ENCODE measurements at places on chromosomes 11 and 22.
A peak's percentile ranks its signal among the peaks of the same experiment; 100 is the strongest.

DNA sequence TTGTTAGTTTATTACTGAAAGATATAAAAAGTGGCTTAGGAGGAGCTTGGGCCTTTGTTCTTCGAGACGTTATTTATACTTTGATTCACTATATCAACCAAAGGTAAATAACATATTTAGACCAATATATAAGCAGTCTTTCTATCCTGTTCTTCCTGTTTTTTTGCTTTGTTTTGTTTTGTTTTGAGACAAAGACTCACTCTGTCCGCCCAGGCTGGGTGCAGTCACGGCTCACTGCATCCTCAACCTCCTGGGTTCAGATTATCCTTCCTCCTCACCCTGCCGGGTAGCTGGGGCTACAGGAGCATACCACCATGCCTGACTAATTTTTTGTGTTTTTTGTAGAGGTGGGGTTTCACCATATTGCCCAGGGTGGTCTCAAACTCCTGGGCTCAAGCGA, 66.8 kb downstream of the ATM start:
- no peak for DNase-seq

DNA sequence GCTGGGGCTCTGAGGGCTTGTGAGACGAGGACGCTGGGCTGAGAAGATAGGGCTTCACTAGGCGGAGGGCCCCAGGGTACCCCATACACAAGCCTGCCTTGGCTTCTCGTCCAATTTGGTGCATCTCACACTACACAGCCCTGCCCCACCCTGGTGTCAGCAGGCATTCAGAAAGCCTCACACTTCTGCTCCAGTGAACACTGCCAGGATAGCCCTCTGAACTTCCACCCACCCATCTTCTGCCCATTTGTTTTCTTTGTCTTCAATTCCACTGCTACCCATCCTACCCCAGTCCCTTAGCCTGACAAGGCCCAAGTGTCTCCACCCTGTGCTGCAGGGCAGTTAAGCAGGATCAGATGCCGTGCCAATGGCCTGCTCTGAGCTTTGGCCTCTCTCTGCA, 1.9 kb upstream of the BUD13 start:
- DNase-seq: no peak

GRCh38 chr22:49111085-49111484, 716.6 kb downstream of the BRD1 start:
- no peak for DNase-seq

GRCh38 chr22:22799561-22799960, 88.1 kb upstream of the IGLL5 start:
- no peak for DNase-seq

GRCh38 chr11:8597182-8597581, 3.2 kb upstream of the STK33 start:
- DNase-seq: no peak

GRCh38 chr11:32139896-32140520, 49.1 kb downstream of the RCN1 start:
- DNase-seq: no peak

DNA sequence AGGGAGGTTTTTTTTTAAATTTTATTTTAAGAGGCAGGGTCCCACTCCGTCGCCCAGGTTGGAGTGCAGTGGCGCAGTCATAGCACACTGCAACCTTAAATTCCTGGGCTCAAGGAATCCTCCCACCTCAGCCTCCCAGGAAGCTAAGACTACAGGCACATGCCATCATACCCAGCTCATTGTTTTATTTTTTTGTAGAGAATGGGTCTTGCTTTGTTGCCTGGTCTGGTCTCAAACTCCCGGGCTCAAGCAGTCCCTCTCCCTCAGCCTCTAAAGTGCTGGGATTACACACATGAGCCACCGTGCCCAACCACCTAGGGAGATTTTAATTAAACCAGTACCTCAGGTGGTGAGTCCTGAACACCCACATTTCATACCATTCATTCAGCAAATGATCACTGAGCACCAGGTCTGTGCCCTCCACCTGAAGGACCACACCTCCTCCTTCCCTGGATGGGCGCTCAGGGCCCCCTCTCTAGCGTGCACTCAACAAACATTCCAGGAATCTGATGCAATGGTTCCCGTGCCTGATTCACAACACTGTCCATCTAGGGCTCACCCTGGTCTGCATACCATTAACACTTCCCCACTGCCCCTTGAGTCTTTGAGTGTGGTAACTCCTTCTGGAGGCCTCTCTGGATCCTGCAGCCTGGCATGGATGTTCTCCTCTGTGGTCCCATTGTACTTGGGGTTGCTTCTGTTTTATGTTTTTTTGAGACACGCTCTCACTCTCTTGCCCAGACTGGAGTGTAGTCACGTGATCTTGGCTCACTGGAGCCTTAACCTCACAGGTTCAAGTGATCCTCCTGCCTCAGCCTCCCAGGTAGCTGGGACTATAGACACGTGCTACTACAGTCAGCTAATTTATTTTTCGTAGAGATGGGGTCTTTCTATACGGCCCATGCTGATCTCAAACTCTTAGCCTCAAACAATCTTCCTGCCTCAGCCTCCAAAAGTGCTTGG, 9.6 kb upstream of the MYH9 start:
- no peak for DNase-seq

GRCh38 chr22:48880749-48881148, 946.9 kb downstream of the BRD1 start:
- no peak for DNase-seq

- peak; percentile 88 for DNase-seq
Observed at GRCh38 chr11:61961570-61962212, 5.7 kb downstream of the FTH1 start.

- no peak for DNase-seq
Observed at GRCh38 chr11:45259592-45259991, 26.5 kb downstream of the SYT13 start.

GRCh38 chr11:106031936-106032335, 9.9 kb upstream of the MSANTD4 start:
- no peak for DNase-seq

GRCh38 chr11:93159721-93160120, 38.1 kb downstream of the SLC36A4 start:
- DNase-seq: no peak

DNA sequence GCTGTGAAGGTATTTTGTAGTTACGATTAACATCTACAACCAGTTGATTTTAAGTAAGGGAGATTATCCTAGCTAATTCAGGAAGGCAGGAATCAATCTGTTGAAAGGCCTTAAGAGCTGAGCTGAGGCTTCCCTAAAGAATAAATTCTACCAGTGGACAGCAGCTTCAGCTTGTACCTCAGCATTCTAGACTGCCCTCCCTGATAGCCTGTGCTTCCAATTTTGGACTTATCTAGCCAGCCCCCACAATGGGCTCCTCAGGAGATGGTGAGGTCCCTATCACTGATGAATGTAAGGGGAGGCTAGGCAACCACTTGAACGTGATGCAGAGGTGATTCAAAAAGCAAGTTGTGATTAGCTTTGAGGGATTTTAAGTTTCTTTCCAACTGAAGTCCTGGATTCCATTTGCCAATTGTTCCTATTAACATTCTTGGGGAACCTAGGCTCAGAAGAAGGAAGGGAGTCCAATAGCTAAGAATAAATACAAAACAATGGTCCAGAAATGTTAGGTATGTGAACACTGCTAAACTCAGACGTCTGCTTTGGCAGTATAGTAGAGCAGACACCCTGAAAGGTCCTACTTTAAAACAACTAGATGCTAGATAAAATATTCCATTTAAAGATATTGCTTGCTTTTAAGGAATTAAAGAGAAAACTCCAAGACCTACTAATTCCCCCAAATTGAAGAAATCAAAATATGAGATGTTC, 404.3 kb upstream of the TENM4 start:
- no peak for DNase-seq

- DNase-seq: no peak
Observed at GRCh38 chr11:27524155-27524554, 17.6 kb upstream of the LIN7C start.

DNA sequence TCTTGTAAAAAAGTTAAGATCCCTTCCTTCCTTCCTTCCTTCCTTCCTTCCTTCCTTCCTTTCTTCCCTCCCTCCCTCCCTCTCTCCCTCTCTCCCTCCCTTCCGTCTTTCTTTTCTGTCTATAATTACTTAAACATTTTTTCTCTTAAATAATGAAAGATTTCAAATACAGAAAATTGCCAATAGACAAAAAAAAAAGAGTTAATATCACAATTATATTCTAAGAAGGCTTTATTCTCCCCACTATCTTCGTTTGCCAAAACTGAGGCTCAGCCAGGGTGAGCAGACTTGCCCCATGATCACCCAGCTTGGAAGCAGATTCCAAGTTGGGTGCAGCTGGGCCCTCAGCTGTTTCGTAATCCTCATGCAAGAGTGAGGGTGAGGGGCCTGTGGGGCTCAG, 327 bp upstream of the CACNA1I start:
- DNase-seq: no peak

DNA sequence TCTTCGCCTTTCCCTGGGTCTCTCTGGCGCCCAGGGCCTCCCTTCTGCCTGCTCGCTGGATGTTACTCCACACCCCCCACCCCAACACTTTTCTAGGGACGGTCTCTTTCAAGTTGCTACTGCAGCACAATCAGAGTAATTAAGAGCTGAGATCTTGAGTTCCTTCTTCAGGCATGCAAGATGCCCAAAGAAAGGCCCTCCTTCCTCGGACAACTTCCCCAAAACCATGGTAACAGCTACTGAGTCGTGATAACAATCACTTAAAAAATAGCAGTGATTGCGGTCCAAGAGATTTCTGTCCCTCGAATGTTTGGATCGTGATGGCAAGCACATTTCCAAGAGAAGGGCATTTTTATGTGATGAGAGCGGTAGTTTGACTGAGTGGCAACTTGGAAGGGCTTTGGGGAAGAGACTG, 638 bp upstream of the TENM4 start:
- no peak for DNase-seq

GRCh38 chr11:85826116-85826855, 15.3 kb upstream of the SYTL2 start:
- no peak for DNase-seq

DNA sequence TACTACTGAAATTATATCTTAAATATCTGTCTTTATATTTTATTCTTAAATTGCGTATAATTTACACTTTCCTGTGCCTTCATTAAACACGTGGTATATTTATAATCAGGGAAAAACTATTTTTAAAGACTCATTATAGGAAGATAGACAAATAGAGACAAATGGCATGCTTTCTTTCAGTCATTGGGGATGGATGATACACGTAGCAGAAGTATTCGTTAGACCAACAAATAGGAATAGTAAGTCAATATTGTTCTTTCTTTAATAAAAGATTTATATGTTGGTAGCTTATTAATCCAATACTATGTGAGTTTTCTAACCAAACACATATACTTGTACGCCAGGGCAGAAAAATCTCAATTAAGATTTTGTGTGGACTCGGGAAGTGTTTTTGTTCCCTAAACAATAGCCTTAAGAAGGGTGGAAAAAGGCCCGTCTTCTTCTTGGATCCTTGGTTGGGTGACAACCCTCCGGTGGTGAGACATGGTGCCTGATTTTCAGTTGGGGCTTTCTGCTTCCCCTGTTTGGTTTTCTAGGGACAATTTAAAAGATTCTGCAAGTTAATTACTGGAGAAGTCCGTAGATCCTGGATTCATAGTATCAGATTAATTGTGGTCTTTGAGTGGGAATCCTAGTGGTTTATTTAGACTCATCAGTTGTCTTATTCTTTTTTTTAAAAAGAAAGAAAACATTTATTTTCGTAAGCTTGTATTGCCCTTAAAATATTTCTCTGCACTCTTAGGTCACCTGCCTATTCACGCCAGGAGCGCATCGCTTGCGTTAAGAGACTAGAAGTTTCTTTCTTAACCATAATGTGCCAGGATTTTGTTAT, 83.5 kb upstream of the WNT7B start:
- DNase-seq: no peak

DNA sequence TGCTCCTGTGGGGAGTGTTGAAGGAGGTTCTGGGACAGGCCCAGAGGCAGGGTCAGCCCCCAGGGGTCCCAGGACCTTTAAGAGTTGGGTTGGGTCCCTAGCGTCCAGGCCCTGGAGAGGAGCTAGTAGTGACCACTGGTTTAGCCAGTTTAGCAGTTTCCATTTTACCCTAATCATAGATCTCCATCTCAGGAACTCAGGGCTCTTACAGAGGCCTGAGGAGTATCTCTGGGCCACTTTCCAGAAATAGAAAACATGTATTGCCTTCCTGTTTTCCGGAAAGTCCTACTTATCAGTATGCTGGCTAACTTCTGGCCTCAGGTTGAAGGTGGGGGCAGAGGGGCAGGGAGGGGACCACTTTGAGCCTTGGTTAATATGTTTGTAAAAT, 13.5 kb downstream of the NCF4 start:
- DNase-seq: no peak

DNA sequence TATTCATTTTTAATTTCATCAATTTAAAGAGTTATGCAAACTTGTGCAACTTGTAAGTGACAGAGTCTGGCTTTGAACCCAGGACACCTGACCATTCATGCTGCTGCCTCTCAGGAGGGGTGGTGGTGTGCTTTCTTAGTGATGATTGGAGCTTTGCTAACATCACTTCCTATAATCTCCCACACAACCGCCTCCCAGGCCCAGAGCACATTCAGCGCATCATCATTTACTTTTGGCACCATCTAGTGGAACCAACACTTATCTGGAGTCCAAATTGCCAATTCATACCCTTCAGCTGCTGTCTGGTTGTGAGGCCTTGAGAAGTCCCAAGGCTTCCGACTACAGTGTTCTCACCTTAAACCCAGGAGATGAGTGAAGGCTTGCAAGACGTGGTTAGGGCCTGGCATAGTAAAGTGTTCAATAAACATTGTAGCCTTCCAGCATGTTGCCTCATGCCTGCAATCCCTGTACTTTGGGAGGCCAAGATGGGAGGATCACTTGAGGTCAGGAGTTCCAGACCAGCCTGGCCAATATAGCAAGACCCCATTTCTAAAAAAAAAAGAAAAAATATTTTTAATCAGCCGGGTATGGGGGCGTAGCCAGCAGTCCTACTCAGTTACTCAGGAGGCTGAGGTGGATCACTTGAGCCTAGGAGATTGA, 1.1 kb upstream of the TTLL1 start:
- no peak for DNase-seq

DNA sequence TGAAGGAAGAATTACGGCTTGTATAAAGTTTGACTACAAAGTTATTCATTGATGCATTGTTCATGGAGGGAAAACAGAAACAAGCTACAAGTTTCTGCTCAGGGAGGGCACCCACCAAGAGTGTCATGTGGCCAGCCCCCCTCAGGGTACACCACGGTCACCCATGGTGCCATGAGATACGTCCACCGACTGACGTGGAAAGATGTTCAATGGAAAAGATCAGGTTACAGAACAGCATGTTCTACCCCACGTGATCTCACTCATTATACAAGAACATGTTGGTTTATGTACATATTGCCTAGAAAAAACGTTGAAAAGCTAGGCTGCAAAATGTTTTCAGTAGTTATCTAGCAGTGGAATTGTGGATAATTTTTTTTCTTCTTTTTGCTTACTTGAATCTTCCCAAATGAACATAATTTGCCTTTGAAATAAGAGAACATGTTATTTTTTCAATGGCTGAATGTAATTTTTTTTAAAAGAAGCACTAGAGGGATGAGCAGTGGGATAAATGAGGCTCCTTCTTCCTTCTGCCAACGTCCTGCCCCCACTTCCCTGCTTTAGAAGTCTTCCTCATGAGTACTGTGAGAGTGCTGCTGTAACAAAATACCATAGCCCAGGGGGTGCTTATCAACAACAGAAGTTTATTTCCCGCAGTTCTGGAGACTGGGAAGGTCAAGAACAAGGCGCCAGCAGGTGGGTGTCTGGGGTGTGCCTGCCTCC, 22.5 kb downstream of the RCN1 start:
- no peak for DNase-seq

All from Right ventricle myocardium inferior (tissue), 1 donor.